ENCODE measurements at places on chromosomes 11 and 22.

DNA sequence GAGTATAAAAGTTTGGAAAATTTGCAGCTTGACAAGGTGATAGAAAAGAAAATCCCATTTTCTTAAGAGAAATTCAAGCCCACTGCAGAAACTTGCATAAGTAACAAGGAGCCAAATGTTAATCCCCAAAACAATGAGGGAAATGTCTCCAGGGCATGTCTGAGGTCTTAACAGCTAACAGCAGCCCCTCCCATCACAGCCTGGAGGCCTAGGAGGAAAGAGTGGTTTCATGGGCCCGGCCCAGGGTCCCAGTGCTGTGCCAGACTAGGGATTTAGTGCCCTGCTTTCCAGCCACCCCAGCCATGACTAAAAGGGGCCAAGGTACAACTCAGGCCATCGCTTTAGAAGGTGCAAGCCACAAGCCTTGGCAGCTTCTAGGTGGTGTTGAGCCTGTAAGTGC lies 123.7 kb upstream of the TRPC6 start:
- DNase-seq: no peak

- no peak for DNase-seq
These were observed 15.6 kb upstream of the RDX start for GRCh38 chr11:110311783-110312579.

- no peak for DNase-seq
These were observed 20.6 kb downstream of the EED start for GRCh38 chr11:86265194-86265593.

GRCh38 chr22:29377979-29378378 lies 10.4 kb downstream of the AP1B1 start:
- DNase-seq: no peak

DNA sequence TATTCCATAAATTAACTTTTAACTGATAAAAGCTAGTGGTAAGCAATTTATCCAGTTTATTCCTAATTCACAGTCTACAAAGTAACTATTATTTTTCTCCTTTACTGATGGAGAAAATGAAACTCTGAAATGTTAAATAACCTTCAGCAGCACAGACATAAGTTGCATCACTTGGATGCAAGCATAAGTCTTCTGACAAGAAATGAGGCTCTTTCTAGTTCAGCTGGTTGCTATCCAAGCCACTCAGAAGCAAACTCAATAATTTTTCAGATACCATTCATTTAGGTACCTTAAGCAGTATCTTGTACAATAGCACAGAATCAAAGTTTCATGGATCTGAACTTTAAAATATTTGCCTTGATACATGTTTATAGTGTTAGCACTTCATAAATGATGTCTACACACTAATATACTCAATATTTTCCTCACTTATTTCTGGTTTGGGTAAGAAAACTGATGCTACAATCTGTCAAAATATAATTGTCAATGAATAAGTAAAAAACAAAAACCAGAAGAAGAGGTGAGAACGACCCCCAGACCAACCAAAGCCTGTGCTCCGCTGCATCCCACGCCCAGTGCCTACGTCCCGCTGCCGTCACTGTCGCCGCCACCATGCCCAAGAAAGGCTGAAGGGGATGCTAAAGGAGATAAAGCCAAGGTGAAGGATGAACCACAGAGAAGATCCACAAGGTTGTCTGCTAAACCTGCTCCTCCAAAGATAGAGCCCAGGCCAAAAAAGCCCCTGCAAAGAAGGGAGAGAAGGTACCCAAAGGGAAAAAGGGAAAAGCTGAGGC lies 18.1 kb downstream of the FAM168A start:
- no peak for DNase-seq

DNA sequence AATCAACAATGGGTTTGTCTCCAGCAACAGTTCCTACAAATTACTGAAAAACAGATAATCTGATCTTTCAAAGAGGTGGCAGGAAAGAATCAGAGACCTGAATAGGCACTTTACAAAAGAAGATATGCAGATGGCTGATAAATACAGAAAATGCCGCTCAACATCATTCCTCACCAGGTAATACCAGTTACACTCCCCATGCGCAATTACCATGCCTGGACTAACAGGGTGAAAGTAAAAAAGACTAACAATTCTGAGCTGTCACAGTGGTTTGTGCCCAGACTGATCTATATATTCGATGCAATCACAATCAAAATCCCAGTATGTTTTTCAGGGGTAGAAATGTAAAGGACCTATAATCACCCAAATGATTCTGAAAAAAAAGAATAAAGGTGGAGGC lies 10.0 kb downstream of the SNX32 start:
- DNase-seq: no peak

- no peak for DNase-seq
These were observed 526.7 kb downstream of the NTM start for GRCh38 chr11:131896978-131897615.

GRCh38 chr11:46475926-46476545 lies 84.5 kb upstream of the CHRM4 start:
- DNase-seq: no peak

DNA sequence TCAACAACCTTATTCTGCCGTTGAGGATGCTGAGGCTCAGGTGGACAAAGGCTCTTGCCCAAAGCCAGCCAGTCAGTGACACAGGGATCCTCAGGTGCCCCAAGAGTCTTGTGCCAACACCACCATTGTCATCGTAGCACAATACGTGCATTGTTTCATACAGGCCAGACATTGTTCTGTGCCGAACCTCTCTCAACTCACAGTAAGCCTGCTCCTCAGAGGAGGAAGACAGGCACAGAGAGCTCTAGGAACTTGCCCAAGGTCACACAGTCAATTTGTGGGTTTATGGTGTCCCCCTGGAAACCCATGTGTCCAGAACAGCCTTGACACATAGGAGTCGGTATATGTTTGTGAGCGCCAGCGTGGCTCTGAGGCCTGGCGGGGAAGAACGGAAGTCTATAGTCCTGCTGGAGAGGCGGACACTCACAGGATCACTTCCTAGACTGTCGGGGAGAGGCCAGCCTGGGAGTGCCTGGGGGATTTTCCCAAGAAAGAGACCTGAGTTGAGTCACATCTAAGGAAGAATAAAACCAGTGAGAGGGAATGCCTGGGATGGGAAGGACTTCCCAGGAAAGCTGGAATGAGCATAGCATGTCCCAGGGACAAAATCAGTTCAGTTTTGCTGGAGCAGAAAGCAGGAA lies 20.2 kb downstream of the LIF start:
- DNase-seq: no peak

- no peak for DNase-seq
These were observed 107.0 kb downstream of the ATG16L2 start for GRCh38 chr11:72921028-72921716.

DNA sequence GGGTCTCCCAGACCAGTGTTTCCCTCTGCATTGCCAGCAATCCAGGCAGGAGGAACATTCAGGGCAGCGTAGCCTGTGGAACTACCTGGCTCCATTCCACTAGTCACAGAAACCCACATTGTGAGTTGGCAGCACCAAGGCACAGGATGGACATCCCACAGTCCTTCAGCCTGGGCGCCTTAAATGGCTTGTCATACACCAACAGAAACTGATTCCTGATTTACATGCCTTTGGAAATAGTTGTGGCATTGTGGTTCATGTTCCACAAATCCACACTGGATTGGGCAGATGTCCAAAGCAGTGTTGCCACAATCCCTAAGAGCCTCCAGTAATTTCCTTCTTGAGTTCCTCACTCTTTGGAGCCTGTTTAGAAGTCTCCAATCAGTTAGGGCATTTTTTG lies 225.6 kb downstream of the BLID start:
- DNase-seq: no peak

- no peak for DNase-seq
These were observed 12.1 kb upstream of the SF1 start for GRCh38 chr11:64790205-64791095.

GRCh38 chr11:115368616-115369015 lies 135.6 kb downstream of the CADM1 start:
- DNase-seq: no peak

DNA sequence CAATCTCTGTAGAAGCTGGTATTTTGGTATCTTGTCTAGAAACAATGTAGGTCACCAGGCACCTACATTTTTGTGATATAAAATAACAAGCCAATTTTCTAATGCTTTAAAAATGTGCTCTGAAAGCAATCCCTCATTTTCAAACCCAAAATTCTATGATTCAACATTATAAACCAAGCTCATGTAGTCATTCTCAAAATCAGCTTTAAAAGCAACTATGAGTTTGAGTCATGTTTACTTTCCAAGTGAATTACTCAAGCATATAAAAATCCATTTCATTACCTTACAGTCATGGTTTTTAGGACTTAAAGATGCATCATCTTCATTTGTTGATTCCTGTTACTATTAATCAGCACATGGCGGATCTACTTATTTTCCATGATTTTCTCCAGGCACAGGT lies 216.4 kb downstream of the GRM5 start:
- DNase-seq: no peak

- DNase-seq: no peak
These were observed 612.8 kb downstream of the INSC start for GRCh38 chr11:15727520-15727914.

GRCh38 chr11:66218846-66219620 lies 49.4 kb upstream of the RAB1B start:
- no peak for DNase-seq

GRCh38 chr11:30333405-30333804 lies 10.5 kb downstream of the ARL14EP start:
- no peak for DNase-seq

- DNase-seq: no peak
These were observed 100.0 kb upstream of the GRAMD1B start for GRCh38 chr11:123330071-123330470.

DNA sequence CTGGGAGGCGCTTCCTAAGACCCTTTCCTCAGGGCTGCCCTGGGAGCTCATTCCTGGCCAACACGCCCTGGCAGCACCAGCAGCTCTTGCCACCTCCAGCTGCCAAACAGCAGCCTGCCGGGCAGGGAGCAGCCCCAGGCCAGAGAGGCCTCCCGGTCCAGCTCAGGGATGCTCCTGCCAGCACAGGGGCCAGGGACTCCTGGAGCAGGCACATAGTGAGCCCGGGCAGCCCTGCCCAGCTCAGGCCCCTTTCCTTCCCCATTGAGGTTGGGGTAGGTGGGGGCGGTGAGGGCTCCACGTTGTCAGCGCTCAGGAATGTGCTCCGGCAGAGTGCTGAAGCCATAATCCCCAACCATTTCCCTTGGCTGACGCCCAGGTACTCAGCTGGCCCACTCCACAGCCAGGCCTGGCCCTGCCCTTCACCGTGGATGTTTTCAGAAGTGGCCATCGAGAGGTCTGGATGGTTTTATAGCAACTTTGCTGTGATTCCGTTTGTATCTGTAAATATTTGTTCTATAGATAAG lies 7.6 kb downstream of the SLC39A13 start:
- no peak for DNase-seq

GRCh38 chr22:44338906-44339305 lies 26.2 kb upstream of the SHISAL1 start:
- DNase-seq: no peak

DNA sequence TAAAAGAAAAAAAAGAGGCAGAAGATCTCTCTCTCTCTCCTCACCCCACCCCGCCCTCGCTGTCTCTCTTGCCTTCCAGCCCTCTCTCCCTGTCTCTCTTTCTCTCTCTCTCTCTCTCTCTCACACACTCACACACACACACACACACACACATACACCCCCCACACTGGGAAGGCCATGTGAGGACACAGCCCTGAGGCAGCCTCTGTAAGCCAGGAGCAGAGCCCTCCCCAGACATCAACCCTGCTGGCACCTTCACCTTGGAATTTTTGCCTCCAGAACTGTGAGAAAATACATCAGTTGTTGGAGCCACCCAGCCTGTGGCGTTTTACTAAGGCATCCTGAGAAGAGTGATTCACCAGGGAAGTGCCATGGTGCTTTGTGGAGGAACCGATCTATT lies 14.7 kb downstream of the APOL3 start:
- no peak for DNase-seq

DNA sequence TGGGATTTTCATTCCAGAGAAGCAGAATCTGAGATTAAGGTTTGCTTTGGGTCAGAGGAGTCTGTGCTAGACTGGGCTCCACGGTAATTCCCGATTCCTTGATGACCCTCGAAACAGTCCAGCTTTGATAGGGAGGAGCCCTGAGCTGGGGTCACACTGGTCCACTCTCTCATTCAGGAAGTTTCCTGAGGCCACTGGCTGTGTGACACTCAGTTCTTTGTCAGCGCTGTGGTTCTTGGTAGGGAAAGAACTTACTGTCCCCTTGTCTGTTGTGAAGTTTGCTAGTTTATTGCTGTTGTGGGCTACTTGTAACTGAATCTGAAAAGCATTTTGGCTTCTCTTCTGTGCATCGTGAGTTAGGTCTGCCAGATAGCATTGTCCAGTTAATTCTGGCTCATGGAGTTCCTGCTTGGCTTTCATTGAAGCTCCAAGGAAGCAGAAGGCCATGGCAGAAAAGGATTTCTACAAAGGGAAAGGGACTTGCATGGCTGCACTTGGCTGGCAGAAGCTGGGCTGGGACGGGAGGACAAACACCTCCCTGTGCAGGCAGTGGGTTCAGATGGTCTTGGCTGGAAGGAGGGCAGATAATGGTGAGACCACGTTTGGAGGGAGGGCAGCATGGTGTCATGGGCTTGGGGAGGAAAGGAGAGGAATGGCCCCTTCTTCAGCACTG lies 23.3 kb downstream of the BCR start:
- DNase-seq: no peak

GRCh38 chr11:12182676-12183541 lies 72.5 kb downstream of the MICAL2 start:
- DNase-seq: no peak
